Dermis microvascular lymphatic vessel endothelial cell (primary cell): ENCODE measurements at places on chromosomes 7 and 10.

DNA sequence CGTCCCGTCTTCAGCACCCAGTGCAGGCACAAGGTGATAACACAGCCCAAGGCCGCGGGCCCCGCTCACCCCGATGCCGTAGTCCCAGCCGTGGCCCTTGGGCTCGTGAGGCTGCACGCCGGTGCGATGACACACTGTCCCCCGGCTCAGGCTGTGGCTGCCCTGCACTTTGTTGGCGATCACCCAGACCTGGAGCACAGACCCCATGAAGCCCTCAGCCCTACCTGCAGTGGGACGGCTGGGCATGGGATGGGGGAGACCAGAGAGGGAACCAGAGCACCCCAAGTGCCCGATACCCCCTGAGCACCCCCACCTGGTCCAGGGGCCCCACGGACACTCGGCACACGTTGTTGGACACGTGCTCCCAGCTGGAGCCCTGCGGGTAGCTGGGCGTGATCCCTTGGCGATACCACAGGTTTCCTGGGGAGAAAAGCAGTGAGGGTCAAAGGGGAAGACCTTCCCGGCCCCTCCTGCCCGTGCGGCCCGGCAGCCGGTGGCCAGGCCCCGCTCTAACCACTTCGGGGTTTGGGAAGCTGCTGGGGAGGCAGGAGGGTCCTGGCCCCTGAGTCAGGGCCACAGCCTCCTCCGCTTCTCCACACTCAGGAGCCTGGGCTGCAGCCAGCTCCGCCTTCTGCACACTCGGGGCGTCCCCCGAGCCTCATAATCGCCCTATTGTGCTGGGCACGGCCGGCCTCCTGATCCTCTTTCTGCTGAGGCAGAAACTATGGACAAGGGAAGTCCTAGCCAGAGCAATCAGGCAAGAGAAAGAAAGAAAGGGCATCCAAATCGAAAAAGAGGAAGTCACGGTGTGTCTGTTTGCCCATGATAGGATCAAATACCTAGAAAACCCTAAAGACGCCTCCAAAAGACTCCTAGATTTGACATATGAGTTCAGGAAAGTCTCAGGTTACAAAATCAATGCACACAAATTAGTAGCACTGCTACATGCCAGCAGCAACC, 6.7 kb downstream of the BHLHA15 start:
- DNase-seq = no peak

GRCh38 chr7:95267754-95268153, 56.6 kb downstream of the PON1 start:
- no peak for DNase-seq

- DNase-seq = peak; percentile 15
Observed at GRCh38 chr10:75272896-75273295, 37.1 kb upstream of the COMTD1 start.

DNA sequence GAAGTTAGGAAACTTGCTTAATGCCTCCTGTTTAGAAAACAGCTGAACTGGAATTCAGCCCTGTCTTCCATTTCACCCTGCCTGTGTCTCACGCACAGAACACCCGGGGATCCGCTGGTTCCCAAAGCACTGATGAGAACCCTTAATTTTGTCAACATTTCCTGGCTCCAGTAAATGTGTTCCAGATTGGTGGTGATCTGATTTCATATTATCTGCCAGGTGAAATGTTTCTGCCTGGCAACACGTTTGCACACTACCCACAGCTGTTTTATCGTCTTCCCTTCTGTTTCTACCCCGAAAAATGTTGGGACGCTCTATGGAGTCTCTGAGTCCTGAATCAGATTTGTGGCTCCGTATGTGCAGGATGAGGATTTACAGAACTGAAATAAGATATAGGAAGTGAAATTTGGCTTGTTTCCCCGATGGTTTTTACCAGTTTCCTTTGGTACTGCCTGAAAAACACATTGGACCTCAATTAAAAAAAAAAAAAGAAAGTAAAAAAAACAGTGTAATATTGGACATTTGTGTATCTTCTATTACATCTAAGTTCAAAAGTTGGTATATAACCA, 29.0 kb downstream of the MRC1 start:
- no peak for DNase-seq

GRCh38 chr7:88928276-88928675, 132.7 kb upstream of the TEX47 start:
- no peak for DNase-seq

- DNase-seq = no peak
Observed at GRCh38 chr10:133166828-133167692, 7.0 kb downstream of the KNDC1 start.

- DNase-seq = no peak
Observed at GRCh38 chr10:80501381-80501912, 36.3 kb upstream of the SH2D4B start.

DNA sequence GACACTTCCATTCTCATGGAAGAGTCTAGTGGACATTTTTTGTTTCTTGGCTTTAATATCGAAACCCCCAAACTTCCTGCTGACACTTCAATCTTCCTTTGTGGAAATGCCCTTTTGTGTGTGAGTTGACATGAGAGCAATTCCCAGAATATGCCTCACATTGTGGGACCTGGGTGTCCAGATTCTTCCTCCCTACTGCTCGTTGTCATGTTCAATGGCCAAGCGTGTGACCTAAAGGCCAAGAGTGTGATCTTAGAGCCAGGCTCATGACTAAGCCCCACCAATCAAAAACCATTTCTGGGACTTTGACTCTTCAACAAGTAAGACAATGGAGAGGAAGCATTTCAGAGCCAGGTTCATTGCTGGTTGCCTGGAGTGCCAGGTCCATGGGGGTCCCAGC, 52.5 kb upstream of the BMPER start:
- no peak for DNase-seq
